ENCODE measurements at places on chromosomes 7 and 10.

DNA sequence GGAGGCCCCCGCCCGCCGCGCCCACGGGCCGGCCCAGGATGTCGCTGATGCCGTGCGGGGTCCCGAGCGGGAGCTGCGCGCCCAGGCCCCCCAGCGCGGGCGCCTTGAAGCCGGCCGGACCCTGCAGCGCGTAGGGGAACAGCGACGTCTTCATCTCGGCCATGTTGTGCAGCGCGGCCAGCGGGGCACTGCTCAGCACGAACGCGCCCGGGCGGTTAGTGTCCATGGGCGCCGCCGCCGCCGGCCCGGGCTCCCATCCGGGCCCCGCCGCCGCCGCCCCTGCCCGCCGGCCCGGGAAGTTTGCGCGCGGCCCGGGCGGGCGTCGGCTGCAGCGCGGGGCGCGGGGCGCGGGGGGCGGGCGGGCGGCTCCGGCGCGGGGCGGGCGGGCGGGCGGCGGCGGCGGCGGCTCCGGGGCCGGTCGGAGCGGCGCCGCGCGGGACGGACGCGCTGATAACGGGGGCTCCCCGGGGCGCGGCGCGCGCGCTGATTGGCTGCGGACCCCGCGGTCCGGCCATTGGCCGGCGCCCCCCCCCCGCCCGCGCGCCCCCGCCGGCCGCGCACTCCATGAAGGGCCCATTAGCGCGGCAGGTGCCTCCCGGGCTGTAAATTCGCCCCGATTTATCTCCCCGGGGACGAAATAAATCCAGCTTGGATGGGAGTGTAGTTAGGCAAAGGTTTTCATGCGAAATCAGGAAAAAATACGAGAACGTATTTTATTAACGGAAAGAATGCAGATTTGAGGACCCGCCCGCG lies at the start of gene NKX6-2:
Gene NKX6-2, minus strand, starts transcription at position 425 of the 753 bp plus-strand sequence. Its CDS starts 199 bp downstream, at position 226.
- no peak for DNase-seq

DNA sequence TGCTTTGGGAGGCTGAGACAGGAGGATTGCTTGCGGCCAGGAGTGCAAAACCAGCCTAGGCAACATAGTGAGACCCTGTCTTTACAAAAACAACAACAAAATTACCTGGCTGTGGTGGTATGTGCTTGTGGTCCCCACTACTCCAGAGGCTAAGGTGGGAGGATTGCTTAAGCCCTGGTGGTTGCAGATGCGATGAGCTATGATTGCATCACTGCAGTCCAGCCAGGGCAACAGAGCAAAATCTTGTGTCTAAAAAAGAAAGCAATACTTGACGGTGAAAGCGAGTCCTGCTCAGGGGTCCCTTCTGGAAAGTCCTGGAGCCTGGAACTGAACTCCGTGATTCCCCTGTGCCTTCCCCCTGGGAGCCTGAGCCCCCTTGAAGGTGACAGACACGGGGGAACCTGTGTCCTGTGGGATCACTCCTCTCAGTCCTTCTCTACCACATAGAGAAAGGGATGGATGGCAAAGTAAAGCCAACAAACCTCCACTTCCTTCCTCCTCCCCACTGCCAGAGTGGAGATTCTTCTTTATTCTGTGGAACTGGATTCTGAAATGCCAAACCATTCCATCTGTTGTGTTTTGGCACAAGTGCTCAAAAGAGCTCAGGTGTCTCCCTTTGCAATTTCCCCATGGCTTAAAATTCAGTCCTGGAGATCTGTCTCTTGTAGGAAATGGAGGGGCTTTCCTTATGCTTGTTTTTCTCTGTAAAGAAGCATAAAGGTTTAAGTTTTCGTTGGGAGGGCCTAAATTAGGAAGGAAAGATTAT lies 50.6 kb downstream of the KIAA1217 start:
- DNase-seq = no peak

- DNase-seq = no peak
These were observed 1127.7 kb downstream of the REEP3 start for GRCh38 chr10:64648915-64649314.

DNA sequence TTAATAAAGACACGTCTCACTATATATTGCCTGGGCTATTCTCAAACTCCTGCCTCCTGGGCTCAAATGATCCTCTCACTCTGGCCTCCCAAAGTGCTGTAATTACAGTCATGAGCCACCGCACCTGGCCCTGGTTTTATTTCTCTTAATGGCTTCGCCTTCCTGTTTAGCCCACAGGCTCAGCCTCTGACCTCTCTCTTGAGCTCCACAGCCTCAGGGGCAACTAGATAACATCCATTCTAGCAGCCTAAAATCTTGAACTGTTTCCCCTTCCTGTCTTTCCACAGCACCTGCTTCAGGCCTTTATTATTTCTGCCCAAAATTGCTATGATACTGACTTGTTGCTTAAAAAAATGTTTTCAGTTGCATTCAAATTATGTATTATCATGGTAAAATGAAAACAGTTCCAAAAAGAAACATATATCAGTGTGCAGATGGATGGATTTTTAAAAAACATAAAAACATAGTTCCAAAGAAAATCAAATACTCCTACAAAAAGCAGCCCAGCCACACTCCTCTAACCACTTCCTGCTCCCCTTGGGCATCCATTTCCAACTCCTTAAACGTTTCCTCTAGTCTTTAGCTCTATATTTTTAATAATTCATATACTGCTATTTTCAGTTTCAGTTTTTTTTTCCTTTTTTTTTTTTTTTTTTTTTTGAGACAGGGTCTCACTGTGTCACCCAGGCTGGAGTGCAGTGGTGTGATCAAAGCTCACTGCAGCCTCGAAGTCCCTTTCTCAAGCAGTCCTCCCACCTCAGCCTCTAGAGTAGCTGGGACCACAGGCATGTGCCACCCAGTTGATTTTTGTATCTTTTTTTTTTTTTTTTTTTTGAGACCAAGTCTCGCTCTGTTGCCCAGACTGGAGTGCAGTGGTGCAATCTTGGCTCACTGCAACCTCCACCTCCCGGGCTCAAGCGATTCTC lies 5.1 kb upstream of the BAZ1B start:
- DNase-seq = no peak

GRCh38 chr10:115860182-115861107 lies 412.6 kb downstream of the GFRA1 start:
- DNase-seq = no peak

DNA sequence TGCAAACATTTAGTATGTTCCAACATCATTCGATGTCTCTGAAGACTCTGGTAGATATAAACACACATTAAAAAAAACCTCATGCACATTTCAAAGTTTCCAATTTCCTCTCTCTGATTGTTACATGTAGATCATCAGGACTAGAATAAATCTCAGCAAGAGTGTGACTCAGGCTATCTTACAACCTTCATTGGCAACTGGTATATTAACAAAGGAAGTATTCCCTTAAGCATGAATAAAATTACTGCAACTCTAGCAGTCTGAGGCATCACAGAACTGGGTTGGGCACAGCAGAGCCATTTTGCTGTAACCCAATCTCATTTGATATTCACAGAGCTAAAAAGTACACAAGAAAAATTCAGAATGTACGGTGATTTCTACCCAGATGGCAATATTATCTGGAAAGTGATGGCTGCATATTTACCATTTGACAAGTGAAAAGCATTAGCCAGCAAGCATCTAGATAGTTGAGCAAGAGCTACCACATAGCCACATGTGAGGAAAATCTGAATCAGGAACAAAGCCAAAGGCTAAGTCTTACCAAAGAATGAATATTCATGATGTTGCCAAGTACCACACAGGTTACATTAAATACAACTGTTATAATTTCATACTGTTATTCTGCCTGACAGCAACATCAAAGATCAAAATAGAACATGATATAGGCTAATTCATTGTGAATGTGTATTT lies 232.2 kb downstream of the CRPPA start:
- peak; percentile 69 for DNase-seq

- peak; percentile 22 for DNase-seq
These were observed 24.6 kb upstream of the INMT start for GRCh38 chr7:30727061-30727945.

- peak; percentile 69 for DNase-seq
These were observed 1.7 kb upstream of the CXCL12 start for GRCh38 chr10:44386546-44387052.

DNA sequence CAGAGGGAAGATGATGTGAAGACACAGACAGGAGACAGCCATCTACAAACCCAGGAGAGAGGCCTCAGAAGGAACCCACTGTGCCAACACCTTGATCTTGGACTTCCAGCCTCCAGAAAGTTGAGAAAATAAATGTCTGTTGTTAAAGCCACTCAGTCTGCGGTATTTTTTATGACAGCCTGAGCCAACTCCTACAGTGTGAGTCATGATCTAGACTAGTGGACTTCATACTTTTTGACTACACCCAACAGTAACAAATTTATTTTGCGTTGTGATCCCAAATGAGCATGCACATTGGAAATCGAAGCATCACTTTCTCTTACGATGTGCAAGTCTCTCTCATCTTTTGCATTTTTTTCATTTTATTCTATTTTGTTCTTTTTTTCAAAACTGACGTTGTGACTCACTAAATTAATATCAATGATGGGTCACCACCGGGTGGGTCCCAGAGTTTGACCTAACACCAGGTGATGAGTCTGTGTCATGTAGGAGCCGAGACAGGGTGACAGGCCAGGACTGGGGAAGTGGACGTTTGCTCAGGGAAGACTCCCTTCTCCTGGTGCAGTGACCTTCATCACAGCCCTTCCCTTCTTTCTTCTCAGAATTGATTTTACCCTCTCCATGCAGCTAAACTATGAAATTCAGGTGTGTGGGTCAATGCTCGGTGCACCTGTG lies 28.9 kb downstream of the PHYH start:
- DNase-seq = peak; percentile 8

GRCh38 chr7:16986755-16987154 lies 105.0 kb upstream of the AGR3 start:
- DNase-seq = no peak

GRCh38 chr10:78575400-78575799 lies 493.4 kb upstream of the ZMIZ1 start:
- DNase-seq = no peak

DNA sequence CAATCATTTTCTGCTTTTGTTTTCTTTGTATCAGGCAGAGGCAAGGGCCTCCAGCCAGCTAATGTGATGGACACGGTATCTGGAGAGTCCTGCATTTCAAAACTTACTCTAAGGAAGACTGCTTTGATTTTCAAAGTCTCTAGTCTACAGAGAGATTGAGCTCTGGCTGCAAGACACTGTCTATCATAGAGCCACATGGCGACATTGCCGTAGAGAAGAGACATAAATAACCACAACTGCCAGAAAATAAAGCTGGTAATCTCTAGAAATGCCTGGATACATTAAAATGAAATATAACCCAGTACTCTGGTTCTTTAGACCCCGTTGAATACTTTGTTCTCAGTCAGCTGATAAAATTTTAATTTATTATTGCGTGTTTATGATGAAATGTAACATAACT lies 90.8 kb downstream of the OTUD1 start:
- DNase-seq = no peak

GRCh38 chr7:47979832-47980181 lies 392 bp upstream of the HUS1 start:
- no peak for DNase-seq

DNA sequence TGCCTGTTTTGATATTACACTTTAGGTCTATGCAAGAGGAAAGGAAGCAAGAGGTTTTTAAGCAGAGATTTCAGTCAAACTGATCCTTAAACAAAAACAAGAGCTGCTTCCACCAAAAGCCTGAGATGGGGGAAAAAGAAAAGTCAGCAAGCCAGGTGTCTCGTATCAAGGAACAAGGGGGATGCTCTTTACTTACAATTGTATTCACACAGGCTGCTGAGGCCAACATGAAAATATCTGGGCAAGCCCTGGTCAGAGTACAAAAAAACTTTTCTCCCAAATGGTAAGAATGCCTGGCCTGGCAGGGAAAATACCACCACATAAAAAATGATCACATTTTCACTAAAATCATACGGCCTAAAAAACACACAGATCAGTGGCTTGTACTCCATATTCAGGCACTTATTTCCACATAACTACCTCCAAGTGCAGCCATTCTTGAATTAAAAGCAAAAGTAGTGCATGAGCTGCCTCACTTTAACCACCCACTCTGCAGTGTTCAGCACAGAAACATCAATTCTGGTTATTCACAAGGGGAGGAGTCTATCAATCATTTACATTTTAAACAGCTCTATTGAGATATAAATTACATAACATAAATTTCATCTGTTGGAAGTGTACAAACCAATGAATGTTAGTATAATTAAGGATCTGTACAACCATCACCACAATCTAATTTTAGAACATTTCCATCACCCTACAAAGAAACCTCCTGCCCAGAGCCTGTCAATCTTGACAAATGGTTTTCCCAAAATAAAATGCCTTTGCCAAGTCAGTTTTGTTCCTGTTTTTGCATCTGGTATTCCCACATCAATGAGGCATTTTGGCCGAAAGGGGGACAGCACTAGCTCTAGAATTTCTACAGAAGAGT lies 70.2 kb downstream of the GRB10 start:
- peak; percentile 26 for DNase-seq

DNA sequence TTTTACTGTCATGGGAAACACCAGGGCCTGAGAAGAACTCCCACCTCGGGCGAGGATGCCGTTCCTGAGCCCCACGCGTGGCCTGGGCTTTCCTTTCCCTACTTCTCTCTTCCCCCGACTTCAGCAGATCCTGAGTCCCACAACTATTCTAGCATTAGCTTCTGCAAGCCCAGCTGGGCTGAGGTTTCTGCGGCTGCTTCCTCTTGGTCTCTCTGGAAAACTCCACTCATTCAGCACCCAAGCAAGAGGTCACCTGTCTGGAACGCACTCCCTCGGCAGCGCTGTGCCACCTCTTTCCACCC lies 761 bp upstream of the DOCK1 start:
- DNase-seq = no peak

DNA sequence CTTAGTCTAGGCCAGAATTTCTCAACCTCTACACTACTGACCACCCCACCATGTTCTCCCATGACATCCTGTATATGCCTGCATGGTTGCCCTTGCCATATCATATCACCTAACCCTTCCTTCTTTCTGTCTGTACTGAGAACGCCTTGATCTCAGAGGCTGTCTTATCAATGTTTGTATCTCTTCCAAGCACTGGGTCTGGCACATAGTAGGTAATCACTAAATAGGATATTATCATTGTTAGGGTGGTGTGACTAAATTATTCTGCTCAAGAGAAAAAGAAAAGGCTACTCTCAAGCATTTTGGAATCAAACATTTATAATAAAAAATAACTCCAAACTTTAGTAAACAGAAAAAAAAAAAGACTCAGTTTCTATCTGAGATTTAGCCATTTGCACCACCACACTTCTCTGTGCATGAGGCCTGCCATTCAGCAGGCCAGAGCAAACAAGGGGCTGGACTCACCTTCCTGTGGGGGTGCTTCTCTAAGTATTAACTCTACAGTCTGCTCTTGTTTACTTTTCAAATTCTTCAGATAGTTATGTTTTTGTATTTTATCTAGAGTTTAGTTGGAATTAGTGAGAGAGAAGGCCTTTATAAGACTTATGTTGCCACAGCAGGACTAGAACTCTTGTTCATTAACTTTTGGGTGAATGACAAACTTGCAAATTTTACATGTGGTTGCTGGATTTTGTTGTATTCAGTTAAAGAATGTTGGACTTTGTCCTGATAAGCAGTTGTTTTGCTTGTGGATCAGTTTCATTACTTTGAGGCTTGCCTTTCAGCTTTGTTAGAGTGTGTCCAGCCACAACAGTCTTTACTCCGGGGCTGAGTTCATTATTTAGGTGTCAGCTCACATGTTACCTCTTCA lies 5.4 kb downstream of the AGBL3 start:
- DNase-seq = no peak

Data from fibroblast of skin of abdomen (primary cell).